ENCODE measurements at places on chromosomes 4 and X.

DNA sequence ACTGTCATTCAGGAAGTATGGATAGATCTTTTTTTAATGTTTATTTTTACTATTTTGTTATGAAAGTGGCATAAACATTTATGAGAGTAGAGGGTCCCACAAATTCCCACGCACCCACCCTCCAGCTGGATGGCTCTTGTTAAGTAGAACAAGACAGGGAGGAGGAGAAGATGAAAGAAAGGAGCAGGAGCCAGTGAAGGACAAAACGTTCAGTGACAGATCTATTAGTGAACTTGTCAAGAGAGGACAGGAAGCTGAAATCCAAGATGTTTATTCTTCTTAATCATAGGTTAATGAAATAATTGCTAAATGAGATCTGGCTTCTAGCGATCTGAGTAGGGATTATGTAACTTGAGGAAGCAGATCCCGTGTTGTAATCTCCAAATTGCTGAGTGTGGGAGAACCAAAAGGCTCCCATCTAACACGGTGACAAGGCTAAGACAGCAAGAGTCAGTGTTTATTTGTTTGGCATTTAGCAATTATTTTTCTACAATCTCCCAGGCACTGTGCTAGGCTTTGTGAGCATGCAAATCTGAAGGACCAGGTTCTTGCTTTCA, 162.5 kb downstream of the SHROOM3 start:
- no peak for DNase-seq

GRCh38 chr4:105093975-105094374, 52.7 kb upstream of the TET2 start:
- no peak for DNase-seq

- DNase-seq = no peak
Measured at GRCh38 chr4:70874268-70875156, 27.7 kb upstream of the MOB1B start.

DNA sequence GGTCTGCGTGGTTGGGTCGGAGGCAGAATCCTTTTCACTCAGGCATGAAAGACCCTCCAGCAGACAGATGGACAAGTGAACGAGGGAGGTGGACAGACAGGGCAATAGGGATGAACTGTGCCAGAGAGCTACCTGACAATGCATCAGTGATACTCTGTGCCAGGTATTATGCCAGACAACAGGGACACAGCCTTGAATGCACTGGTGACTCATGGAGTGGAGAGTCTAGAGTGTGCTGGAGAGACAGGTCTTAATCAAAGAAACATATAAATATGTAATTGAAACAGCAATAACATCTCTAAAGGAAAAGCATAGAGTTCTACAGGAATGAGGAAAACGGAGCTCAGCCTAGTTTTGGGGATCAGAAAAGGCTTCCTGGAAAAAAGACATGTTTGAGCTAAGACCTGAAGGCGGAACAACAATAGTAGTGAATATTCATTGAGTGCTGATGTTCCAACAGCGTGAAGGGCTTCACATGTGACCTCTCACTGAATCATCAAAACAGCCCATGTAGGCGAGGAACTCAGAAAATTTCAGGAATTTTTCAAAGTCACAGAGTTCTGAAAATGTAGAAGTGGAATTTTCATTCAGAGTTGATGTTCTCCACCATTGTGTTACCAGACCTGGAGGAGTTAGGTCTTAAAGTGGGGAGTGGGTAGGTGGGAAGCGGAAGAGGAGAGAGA, 20.0 kb upstream of the FGFBP2 start:
- DNase-seq = no peak

DNA sequence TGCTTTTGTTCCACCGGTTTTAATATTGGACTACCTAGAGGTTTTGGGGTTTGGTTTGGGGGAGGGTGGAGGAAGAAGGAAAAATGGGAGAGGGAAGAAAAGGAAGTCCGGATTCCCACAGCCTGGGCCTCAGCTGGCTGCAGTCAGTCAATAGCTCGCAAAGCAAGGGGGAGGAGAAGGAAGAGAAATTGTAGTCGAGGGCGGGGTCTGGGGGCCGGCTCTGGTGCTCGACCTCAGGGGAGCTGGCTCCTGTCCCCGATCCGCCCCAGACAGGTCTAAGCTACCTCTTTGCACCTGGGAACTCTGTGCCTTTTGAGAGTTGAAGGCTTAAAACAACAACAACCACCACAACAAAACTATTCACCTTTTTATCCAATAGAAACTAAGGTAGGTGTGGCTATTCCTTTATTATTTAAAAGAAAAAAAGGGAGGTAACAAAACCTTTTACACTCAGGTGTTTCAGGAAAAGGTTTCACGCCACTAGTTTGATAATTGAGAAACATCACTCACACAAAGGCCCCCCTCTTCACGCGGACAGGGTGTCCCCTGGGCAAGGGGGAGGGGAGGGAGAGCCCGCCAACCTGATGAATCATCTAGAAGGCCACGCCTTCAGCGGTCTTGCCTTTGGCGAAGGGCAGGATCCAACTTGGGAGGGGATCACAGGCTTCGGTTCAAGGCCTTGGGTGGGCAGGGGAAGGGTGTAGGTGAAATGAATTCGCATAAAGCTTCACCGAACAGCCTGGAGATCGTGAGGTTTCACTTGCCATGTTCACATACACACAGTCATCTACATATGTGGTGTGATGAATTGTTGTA, 1.6 kb upstream of the LNX1 start:
- no peak for DNase-seq

DNA sequence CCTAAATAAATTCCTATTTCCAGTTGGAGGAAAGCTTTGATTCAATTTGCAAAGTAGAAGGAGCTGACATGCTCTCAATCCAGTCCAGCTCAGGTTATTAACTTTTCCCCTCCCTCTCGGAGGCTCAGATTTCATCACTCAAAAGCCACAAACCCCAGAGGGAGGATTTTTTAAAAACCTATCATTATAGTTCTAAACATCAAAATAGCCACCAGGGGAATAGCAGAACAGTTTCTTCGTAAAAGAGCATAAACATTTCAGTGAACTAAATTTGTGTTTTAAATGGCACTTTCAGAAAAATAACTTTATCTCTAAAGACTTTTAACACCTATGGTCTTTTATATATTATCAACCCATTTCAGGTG, 8.8 kb downstream of the GPRIN3 start:
- no peak for DNase-seq

GRCh38 chr4:65845199-65845773, 175.0 kb upstream of the EPHA5 start:
- no peak for DNase-seq

DNA sequence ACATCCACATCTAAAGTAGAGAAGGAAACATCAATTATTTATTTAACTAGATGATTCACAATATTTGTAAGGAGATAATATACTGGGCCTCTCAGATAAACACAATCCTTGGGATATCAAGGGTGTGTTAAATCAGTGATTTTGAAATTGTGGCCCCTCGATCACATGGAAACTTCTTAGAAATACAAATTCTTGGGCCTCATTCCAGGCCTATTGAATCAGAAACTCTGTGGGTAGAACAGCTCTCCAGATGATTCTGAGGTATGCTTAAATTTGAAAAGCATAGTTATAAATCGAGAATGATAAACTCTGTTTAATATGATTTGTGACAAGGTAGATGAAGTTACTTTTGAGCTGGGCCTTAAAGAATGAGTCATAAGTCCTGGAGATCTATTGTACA, 64.3 kb upstream of the GPR174 start:
- no peak for DNase-seq

- DNase-seq = no peak
Measured at GRCh38 chr4:39591290-39591689, 47.4 kb downstream of the SMIM14 start.

DNA sequence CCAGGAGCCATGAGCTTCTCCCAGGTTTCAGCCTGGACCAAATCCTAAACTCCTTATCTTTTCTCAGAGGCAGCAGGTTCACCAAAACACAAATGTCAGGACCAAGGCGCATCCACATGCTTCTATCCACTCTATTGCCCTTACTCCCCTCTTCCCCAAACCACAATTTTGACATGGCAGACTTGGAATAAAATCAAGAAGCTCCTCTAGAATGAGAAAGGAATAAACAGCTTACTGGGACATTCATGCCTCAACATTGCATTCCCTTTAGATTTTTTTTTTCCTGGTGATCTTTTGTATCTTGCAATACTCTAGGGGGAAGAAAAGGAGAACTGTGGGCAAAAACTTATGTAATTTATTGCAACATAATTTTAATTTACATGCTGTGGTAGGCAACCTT, 119.1 kb downstream of the TSPAN5 start:
- DNase-seq = no peak

- DNase-seq = no peak
Measured at GRCh38 chr4:64897683-64898082, 488.4 kb upstream of the TECRL start.

- no peak for DNase-seq
Measured at GRCh38 chr4:82645936-82646565, 84.3 kb upstream of the TMEM150C start.

DNA sequence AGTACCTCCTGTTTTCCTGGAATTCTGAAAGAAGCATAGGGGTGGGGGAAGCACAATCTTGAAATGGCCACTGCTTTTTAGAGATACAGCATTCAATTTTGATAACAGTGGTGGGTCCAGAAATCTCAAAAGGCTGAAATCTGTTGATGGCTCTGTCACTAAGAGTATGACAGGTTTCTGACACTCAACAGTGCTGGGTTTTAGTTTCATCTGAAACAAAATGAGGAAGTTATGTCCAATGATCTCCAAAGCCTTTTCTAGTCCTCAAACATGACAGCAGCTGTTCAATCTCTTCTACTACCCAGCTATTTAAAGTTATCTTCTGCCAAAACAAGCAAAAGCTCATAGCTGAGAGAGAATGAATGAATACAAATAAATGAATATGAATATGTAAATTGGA, 110.5 kb downstream of the IL1RAPL1 start:
- DNase-seq = no peak

- DNase-seq = no peak
Measured at GRCh38 chr4:52588097-52588496, 71.0 kb downstream of the USP46 start.

- no peak for DNase-seq
Measured at GRCh38 chr4:47643845-47644244, 158.8 kb downstream of the ATP10D start.

DNA sequence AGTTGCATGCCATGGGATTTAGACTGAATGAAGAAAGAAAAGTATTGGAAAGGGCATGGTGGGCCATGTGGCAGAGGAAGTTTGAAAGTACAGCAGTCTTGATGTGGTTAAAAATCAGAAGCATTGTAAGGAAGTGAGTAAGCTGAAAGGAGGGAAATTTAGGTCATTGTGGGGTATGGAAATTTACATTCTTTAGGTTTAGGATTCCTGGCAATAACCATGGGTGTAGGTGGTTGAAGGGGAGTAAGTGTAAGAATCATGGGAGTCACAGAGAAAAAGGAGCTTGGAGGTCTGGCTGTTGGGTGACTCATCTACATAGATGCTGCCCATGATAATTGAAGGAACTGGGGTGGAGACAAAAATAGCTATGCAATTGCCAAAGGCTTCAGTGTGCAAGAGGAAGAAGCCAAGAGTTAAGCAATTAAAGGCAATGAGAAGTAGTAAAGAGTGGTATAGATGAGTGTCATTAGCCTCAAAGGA, 243.8 kb upstream of the LDB2 start:
- no peak for DNase-seq

DNA sequence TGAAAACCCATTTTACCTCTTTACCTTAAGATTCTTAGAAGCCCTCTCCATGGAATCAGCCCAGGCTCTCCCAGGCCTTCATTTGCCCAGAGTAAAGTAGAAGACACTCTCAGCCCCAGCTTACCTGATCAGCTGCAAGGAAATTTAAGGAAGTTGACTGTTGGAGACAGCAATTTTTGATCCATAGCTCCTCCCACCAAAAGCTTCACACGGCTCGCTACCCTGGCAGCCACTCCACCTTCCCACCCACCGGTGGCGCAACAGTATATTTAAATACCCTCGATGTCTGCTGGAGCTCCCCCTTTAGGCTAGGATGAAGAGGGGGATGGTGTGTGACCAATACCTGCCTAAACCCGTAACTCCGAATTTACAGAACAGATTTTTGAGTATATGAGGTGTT, 75.4 kb downstream of the MBNL3 start:
- DNase-seq = no peak
